ENCODE measurements at places on chromosomes 6 and 20.
A peak's percentile ranks its signal among the peaks of the same experiment; 100 is the strongest.

DNA sequence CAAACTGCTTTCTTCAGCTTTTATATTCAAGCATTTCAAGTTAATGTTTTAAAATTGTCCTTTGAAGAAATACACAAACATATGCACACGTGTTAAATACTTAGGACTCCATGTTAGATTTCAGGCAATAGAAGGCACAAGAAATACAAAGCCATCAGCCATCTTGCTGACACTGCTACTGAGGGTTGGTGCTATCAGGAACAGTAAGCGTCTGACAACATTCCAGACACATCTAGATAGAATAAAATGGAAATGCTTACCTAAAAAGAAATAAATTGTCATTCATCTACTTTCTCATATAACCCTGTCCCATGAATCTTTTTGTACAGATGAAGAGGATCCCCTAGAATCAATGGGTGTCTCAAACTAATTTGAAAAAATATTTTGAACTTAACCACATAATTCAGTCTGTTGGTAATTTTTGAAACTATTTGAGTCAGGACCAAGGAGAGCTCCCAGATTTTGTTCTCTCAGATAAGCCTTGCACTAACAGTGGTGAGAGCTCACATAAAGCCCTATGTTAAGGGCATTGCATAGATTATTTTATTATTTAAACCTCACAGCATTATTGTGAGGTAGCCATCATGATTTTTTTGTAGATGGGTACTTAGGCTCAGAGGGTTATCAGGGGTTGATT lies 631.1 kb upstream of the POU3F2 start:
- no peak overlapping the region for H3K27ac ChIP-seq
- no peaks in the 10 kb centered on the region for H3K27me3 ChIP-seq
- H3K4me1 ChIP-seq: no peaks in the 10 kb centered on the region
- H3K4me3 ChIP-seq: no peak overlapping the region
- H3K36me3 ChIP-seq: no peaks in the 10 kb centered on the region

- peak overlapping the region; percentile 67 for H3K4me3 ChIP-seq
- peaks cover 46% of the 10 kb centered on the region for H3K4me1 ChIP-seq
- H3K27ac ChIP-seq: peak overlapping the region; percentile 93
- H3K27me3 ChIP-seq: no peaks in the 10 kb centered on the region
- no peaks in the 10 kb centered on the region for H3K36me3 ChIP-seq
Observed at GRCh38 chr6:15265787-15266186, 19.9 kb downstream of the JARID2 start.

- H3K4me1 ChIP-seq: no peaks in the 10 kb centered on the region
- no peak overlapping the region for H3K27ac ChIP-seq
- H3K4me3 ChIP-seq: no peak overlapping the region
- H3K27me3 ChIP-seq: no peaks in the 10 kb centered on the region
- H3K36me3 ChIP-seq: no peaks in the 10 kb centered on the region
Observed at GRCh38 chr6:72589096-72589495, 32.8 kb upstream of the KCNQ5 start.

DNA sequence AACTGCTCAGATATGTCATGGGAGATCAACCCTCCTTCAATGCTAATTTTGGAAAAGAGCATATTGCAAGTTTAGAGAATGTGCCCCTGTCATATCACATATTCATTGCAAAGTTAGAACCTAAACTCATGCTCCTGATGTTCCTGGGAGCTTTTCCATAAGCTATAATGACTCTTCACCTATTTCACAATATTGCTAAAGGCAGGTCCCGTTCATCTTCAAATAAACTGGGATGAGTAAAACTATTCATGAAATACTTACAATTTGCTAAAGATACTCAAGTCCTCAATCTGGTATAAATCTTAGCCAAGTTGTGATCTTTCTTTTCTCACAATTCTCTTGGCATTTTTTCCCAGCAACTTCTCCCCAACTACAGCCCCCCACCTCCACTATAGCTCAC lies 121.7 kb upstream of the TNFAIP3 start:
- peaks cover 21% of the 10 kb centered on the region for H3K4me1 ChIP-seq
- no peaks in the 10 kb centered on the region for H3K27me3 ChIP-seq
- H3K36me3 ChIP-seq: no peaks in the 10 kb centered on the region
- no peak overlapping the region for H3K4me3 ChIP-seq
- no peak overlapping the region for H3K27ac ChIP-seq
